HS-27A (cell line): ENCODE measurements at places on chromosomes 12 and 14.

GRCh38 chr14:100004392-100004791 is 60.8 kb upstream of the EVL start:
- DNase-seq, result no peak

GRCh38 chr14:77605392-77605972 is 11.0 kb downstream of the SPTLC2 start:
- no peak for DNase-seq

GRCh38 chr12:26576266-26576665 is 256.7 kb downstream of the ITPR2 start:
- no peak for DNase-seq

DNA sequence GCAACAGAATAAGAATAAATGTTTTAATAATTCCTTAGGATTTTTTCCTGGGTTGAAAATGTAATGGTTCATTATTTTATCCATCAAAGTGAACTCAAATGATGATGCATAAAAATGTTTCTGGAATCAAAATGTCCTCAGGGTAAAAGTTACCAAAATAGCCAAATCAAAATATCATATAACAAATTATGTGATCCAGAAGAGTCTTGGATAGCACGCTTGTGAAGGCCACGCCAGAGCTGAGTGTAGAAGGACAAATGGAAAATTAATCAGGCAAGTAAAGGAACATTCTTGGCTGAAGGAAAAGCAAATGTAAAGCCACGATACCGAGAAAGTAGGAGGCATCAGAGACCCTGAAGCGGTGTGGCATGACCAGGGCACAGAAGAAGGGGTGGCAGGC is 169.2 kb downstream of the CAPZA3 start:
- no peak for DNase-seq

- DNase-seq, result no peak
These were observed 109.7 kb upstream of the LHX5 start for GRCh38 chr12:113581342-113581741.

GRCh38 chr12:72072592-72073212 is 134.1 kb downstream of the TPH2 start:
- DNase-seq, result no peak

- DNase-seq, result no peak
These were observed 812.4 kb downstream of the NRXN3 start for GRCh38 chr14:78982551-78982950.

- no peak for DNase-seq
These were observed 53.9 kb upstream of the PTGR2 start for GRCh38 chr14:73797543-73798265.

GRCh38 chr12:104354167-104354867 is 50.8 kb downstream of the EID3 start:
- DNase-seq, result no peak

- DNase-seq, result no peak
These were observed 123.1 kb upstream of the FAR2 start for GRCh38 chr12:29025937-29026336.

GRCh38 chr12:49783917-49784676 is 42.7 kb downstream of the TMBIM6 start:
- no peak for DNase-seq

DNA sequence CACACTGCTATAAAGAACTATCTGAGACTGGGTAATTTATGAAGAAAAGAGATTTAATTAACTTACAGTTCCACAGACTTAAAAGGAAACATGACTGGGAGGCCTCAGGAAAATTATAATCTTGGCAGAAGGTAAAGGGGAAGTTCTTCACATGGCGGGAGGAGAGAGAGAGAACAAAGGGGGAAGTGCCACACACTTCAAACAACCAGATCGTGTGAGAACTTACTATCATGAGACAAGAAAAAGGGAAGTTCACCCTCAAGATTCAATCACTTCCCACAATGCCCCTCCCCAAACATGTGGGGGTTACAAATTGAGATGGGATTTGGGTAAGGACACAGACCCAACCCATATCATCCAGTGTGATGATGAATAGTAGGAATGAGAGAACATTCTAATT is 366.5 kb downstream of the LRFN5 start:
- DNase-seq, result no peak

- DNase-seq, result no peak
These were observed 92.3 kb downstream of the RGS6 start for GRCh38 chr14:72024504-72024903.

- no peak for DNase-seq
These were observed 201.4 kb upstream of the EEA1 start for GRCh38 chr12:93130366-93131054.

DNA sequence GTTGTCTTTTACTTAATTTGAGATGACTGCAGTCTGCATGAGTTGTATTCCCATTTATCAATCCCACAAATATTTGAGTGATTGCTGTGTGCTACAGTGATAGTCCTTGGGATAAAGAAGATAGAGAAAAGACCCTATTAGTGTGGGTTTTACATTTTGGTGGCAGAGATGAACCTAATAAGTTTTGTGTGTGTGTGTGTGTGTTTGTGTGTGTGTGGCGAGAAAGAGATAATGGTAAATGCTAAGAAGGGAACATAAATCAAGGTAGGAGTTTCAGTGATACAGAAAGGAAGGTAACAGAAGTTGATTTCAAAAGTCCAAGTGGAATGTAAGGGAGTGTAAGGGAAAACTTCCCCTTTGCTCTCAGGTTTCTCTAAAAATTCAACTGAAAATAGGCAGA is 2.6 kb upstream of the DDX55 start:
- no peak for DNase-seq

DNA sequence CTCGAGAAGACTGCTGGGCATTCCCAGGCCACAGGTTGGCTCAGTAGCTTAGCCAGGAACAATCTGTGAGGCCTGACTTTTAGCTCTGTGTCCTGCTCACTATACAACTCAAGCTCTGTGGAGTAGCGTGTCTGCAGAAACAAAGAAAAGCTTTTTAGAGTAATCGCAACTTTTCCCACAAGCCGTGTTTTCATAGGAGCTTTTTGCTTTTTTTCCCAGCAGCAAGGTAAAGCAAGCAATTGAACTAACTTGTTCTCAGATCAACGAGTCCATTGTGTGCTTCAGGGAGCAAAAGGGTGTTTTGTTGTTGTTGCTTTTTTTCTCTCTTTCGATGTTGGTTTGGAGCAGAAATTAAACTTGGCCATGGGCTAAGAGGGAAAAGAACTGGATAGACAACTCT is 97.3 kb upstream of the BCL2L14 start:
- no peak for DNase-seq

- no peak for DNase-seq
These were observed 67.0 kb downstream of the SDR9C7 start for GRCh38 chr12:56867216-56867615.

DNA sequence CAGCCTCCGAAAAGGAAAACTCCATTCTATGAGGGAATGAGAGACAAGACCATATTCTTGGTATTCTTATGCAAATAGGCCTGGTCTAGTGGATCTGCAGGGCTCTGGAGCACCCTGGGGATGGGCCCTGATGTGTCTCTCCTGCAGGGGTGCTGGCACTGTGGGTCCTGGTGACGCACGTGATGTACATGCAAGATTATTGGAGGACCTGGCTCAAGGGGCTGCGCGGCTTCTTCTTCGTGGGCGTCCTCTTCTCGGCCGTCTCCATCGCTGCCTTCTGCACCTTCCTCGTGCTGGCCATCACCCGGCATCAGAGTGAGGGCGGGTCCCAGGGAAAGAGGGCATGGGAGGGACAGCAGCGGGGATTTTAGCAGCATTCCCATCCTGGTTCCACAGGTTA is 5.8 kb downstream of the SLC48A1 start:
- no peak for DNase-seq

DNA sequence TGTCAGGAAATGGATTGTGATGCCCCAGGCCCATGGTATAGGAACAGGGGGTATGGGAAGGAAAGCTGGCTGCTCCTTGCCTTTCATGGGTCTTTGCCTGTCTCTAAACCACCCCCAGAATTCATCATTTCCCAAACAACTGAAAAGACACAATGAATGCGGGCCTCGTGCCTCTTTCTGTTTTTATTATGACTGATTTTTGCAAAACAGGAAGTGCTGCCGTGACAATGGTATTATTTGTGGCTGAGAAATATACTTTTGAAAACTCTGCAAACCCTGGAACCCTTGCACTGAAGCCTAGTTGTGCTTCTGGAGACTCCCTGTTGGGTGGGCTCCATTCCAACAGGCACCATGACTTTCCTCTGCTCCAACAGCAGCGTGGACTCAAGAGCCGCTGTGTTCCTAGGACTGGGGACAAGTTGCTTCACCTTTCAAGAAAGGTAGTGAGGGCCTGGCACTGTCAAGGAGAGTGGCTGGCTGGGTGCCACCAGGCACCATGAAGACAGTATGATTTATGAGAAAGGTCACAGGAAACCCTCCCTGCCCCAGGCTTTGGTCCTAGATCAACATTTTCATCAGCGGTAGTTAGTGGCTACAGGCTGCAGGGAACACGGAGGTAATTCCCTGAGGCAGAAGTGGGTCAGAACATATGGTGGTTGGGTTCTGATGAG is 4.8 kb upstream of the DGLUCY start:
- no peak for DNase-seq

DNA sequence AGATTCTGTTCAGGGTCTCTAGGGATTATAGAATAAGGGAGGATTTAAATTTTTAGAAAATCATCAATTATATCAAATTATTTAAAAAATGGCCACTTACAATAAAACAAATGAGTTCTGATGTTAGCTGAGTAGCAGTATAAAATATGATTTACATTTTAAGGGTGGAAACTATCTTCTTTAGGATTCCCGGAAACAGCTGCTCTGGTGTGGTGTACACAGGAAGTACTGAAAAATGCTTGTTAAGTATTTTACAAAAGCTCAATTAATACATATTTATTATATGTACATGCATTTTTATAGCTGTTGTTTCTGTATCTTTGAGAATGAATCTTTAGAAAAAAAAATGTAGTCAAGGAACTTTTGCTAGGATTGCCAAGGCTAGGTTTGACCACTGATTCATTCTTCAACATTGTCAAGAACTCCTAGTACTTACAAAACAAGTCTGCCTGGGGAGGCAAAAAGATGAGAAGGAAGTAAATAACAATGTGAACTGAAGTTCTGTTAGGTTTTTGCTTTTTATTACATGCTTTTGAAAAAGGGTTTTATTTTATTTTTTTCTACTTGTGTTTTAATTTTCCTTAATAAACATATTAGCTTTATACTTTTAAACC is 48.0 kb downstream of the ARF6 start:
- DNase-seq, result no peak

GRCh38 chr14:62002642-62003041 is 240.4 kb downstream of the SNAPC1 start:
- DNase-seq, result no peak

DNA sequence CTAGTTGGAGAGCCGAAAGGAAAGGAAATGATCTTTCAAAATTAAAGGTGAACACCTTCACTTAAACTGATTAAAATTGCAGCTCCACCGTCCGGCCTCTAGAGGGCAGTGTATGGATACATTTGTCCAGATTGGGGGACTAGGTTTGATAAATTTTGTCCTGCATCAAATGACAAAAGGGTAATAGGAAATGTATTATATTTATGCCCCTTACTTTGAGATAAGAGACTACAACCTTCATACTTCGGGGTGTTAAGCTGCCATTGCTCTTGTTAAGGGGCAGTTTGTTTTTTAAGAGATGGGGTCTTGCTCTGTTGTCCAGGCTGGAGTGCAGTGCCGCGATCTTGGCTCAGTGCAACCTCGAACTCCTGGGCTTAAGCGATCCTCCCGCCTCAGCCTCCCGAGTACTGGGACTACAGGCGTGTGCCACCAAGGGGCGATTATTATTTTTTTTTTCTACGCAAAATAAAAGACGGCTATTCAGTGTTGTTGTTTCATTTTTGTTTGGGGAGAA is 818 bp upstream of the SUOX start:
- DNase-seq, result no peak

GRCh38 chr14:29798811-29799210 is 128.8 kb downstream of the PRKD1 start:
- DNase-seq, result no peak
